ENCODE measurements at places on chromosomes 12 and 14. TPM values are rescaled to one million over a fixed set of nuclear protein-coding genes. Genes with fewer than 3 reads are reported as not detected.

TAS2R9 gene
- total RNA-seq: not detected

CCDC184 gene
- 0.34 TPM for total RNA-seq

DIABLO gene
- total RNA-seq: 54.7 TPM

TMPRSS12 gene
- not detected for total RNA-seq

FAM90A1 gene
- total RNA-seq: 0.14 TPM

TSPAN8 gene
- total RNA-seq: not detected

EML1 gene
- 0.68 TPM for total RNA-seq

- H3K27me3 ChIP-seq: peaks cover 1% of the 10 kb centered on the region
- no peak overlapping the region for H3K27ac ChIP-seq
- H3K4me1 ChIP-seq: no peaks in the 10 kb centered on the region
- H3K4me3 ChIP-seq: no peak overlapping the region
- DNase-seq: no peak
- no peaks in the 10 kb centered on the region for H3K36me3 ChIP-seq
These were observed 108.3 kb downstream of the SEC23A start for GRCh38 chr14:38994731-38995130.

DNA sequence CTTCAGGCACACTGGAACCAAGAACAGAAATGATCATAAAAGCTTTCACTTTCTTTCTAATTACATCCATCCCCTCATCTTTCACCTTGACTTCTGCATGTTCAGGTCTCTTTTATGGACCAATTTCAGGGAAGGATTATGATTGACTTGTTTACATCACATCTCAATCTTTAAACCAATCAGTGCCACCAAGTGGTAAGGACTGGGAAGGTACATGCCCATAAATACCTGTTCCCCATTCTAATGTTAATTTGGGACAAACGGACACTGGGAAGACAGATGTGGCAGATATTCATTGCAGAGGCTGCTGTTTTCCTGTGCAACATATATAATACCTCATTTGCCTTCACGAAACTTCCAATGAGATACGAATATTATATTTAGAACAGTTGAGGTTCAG is 978.1 kb downstream of the GALC start:
- H3K27ac ChIP-seq: no peak overlapping the region
- no peaks in the 10 kb centered on the region for H3K36me3 ChIP-seq
- no peaks in the 10 kb centered on the region for H3K27me3 ChIP-seq
- no peak for DNase-seq
- H3K4me3 ChIP-seq: no peak overlapping the region
- no peaks in the 10 kb centered on the region for H3K4me1 ChIP-seq

- peaks cover 66% of the 10 kb centered on the region for H3K27me3 ChIP-seq
- H3K36me3 ChIP-seq: no peaks in the 10 kb centered on the region
- no peak for DNase-seq
- H3K27ac ChIP-seq: peak overlapping the region; percentile 42
- H3K4me1 ChIP-seq: peaks cover 8% of the 10 kb centered on the region
These were observed 1.2 kb downstream of the FLRT2 start for GRCh38 chr14:85531141-85531586.

DNA sequence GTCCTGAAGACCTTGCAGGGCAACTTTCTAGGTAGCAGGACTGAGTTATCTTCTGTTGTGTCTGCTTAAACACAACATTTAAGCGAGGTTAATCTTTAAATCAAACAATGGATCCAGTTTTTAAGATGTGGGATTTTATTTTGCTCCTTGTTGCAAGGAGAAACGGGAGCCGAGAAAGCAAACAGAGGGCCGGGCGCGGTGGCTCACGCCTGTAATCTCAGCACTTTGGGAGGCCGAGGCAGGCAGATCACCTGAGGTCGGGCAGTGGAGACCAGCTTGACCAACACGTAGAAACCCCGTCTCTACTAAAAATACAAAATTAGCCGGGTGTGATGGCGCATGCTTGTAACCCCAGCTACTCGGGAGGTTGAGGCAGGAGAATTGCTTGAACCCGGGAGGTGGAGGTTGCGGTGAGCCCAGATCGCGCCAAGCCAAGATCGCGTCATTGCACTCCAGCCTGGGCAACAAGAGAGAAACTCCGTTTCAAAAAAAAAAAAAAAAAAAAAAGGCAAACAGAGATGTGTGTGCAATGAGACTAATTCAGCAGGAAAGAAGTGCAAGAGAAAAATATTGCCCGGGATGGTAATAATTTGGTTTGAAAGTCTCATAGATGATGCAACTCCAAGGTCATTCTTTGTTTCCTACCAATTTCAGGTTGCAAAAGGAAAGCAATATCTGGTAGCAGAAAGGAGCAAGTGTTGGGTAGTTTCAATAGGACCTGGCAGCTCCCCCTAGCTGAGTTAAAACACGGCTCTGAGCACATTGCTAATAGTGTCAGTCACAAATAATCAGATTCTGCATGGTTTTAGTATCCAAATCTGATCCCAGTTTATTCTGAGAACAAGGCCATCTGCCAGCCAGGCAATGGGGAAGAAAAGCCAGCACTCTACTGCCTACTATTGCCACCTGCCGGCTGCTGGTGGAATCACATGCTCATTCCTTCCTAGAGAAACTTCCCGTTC is 141.4 kb downstream of the PPM1H start:
- peak; percentile 50 for DNase-seq
- no peaks in the 10 kb centered on the region for H3K36me3 ChIP-seq
- peaks cover 35% of the 10 kb centered on the region for H3K27me3 ChIP-seq

DNA sequence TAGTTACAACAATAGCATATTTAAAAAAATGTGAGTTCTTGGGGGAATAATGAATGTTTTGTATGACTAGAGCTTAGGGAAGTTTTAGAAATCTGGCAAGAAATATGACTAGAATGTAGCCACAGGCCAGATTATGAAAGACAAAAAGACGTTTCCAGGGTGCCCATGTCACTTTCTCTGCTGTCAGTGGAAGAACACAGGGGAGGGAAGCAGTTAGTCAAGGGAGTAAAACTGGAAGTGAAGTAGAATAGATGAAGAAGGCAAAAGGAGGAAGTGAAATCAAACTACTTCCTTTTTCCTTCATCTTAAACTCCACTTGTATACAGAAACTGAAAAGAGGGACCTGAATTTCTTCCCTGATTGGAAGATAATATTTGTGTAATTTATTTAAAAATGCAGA is 81.2 kb upstream of the ATP2B1 start:
- H3K36me3 ChIP-seq: peaks cover 5% of the 10 kb centered on the region
- H3K27ac ChIP-seq: no peak overlapping the region
- no peaks in the 10 kb centered on the region for H3K27me3 ChIP-seq
- no peaks in the 10 kb centered on the region for H3K4me1 ChIP-seq
- no peak for DNase-seq
- H3K4me3 ChIP-seq: no peak overlapping the region

GRCh38 chr14:23385642-23386265 is 8.9 kb downstream of the CMTM5 start:
- no peak overlapping the region for H3K4me3 ChIP-seq
- no peaks in the 10 kb centered on the region for H3K4me1 ChIP-seq
- H3K27me3 ChIP-seq: no peaks in the 10 kb centered on the region
- H3K36me3 ChIP-seq: no peaks in the 10 kb centered on the region

DNA sequence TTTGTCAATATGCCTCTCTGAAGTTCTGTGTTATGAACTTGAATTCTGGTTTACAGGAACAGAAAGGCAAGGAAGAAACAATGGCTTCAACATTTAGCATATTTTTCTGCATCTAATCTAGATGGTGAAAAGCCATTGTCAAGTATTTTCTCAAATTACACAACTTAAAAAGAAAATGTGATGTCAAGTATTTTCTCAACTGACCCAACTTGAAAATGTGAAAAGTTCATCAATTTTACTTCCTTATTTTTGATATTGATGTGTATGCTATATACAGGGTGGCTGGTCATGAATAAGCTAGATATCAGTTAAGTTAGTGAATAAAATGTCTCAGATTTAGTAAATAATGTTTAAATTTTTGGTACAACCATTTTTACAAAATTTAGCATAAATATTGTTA is 196.7 kb downstream of the ALX1 start:
- DNase-seq: no peak
- H3K4me3 ChIP-seq: no peak overlapping the region
- H3K4me1 ChIP-seq: no peaks in the 10 kb centered on the region
- H3K27ac ChIP-seq: no peak overlapping the region

DNA sequence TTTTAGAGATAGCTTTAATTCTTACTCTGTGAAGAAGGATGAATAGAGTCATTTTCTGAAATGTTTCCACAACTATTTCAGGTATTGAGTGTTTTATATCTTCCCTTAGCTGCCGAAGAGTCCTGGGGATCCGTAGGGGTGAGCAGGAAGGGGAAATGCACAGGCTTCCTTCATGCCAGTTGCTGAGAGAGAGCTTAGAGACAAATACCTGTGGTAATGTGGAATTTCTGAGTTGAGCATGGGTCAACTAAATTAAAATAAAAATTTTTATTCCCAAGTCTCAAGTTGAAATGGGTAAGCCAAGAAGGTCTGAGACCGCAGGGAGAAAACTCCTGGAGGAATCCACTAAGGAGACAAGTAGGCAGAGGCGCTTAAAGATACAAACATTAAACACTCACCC is 185.7 kb downstream of the DAD1 start:
- H3K4me1 ChIP-seq: no peaks in the 10 kb centered on the region
- no peak overlapping the region for H3K27ac ChIP-seq
- H3K4me3 ChIP-seq: no peak overlapping the region
- no peaks in the 10 kb centered on the region for H3K27me3 ChIP-seq

- no peak overlapping the region for H3K27ac ChIP-seq
- DNase-seq: no peak
- no peak overlapping the region for H3K4me3 ChIP-seq
- H3K4me1 ChIP-seq: no peaks in the 10 kb centered on the region
- H3K36me3 ChIP-seq: no peaks in the 10 kb centered on the region
These were observed 126.5 kb downstream of the TSPAN9 start for GRCh38 chr12:3203713-3204112.

- peaks cover 5% of the 10 kb centered on the region for H3K4me1 ChIP-seq
- no peak overlapping the region for H3K27ac ChIP-seq
- no peaks in the 10 kb centered on the region for H3K27me3 ChIP-seq
- no peak overlapping the region for H3K4me3 ChIP-seq
- DNase-seq: no peak
These were observed 194.3 kb downstream of the DACT1 start for GRCh38 chr14:58832095-58832521.

DNA sequence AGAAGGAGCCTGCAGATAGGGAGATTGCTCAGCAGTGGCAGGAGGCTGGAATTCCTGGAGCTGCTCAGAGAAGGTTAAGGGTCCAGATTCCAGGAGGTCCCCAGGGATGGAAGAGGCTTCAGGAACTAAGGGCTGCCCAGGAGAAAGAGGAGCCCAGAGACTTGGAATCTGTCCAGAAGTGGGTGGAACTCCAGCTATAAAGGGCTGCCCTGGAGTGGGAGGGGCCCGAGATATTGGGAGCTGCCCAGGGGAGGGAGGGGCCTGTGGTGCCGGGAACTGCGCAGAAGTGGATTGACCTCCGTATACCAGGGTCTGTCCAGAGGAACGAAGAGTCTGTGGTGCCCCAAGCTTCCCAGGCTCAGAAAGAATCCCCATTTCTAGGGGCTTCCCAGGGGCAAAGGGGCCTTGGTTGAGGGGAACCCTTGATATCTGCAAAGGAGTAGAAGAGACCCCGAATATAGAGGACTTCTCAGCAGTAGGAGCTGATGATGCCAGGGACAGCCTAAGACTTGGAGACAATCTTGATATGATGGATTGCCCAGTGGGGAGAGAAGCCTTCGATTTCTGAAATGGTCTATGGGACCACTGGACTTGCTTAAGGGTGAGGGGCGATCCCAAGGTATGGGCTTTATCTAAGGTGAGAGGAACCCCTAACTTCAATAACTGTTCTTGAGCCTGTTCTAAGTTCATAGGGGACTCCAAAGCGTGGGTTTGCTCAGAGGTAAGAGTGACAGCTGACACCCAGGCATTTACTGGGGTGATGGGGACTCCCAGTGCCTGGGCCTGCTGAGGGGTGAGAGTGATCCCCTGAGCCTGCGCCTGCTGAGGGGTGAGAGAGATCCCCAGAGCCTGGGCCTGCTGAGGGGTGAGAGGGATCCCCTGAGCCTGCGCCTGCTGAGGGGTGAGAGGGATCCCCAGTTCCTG is 45.0 kb downstream of the FAM186A start:
- peaks cover 2% of the 10 kb centered on the region for H3K27me3 ChIP-seq
- DNase-seq: no peak
- H3K27ac ChIP-seq: no peak overlapping the region

- H3K27ac ChIP-seq: no peak overlapping the region
- H3K4me3 ChIP-seq: no peak overlapping the region
- DNase-seq: no peak
These were observed 292.3 kb downstream of the DAD1 start for GRCh38 chr14:22296722-22297121.

GRCh38 chr14:105195522-105196264 is 14.6 kb upstream of the NUDT14 start:
- peaks cover 27% of the 10 kb centered on the region for H3K27me3 ChIP-seq
- no peak overlapping the region for H3K27ac ChIP-seq
- no peak overlapping the region for H3K4me3 ChIP-seq
- no peaks in the 10 kb centered on the region for H3K36me3 ChIP-seq
- no peak for DNase-seq
- H3K4me1 ChIP-seq: peaks cover 10% of the 10 kb centered on the region

GRCh38 chr12:19236656-19237055 is 107.1 kb downstream of the PLEKHA5 start:
- H3K27me3 ChIP-seq: peaks cover 2% of the 10 kb centered on the region
- H3K27ac ChIP-seq: no peak overlapping the region
- no peak for DNase-seq

GRCh38 chr12:9732921-9733461 is at the start of gene CLECL1:
Gene CLECL1 (minus strand): TSS chr12:9733097.
- H3K4me1 ChIP-seq: peaks cover 73% of the 10 kb centered on the region
- H3K36me3 ChIP-seq: peaks cover 23% of the 10 kb centered on the region
- H3K27ac ChIP-seq: peak within 1 kb of the TSS; percentile 93
- DNase-seq: no peak

- DNase-seq: no peak
- no peak overlapping the region for H3K4me3 ChIP-seq
- H3K36me3 ChIP-seq: no peaks in the 10 kb centered on the region
- no peaks in the 10 kb centered on the region for H3K27me3 ChIP-seq
- no peak overlapping the region for H3K27ac ChIP-seq
- no peaks in the 10 kb centered on the region for H3K4me1 ChIP-seq
These were observed 11.3 kb downstream of the RAB15 start for GRCh38 chr14:64960762-64961276.

GRCh38 chr12:20631711-20632110 is 63.4 kb upstream of the SLCO1C1 start:
- no peaks in the 10 kb centered on the region for H3K36me3 ChIP-seq
- no peaks in the 10 kb centered on the region for H3K27me3 ChIP-seq
- no peak overlapping the region for H3K27ac ChIP-seq
- no peak for DNase-seq
